ENCODE measurements at places on chromosomes 7 and 10.

DNA sequence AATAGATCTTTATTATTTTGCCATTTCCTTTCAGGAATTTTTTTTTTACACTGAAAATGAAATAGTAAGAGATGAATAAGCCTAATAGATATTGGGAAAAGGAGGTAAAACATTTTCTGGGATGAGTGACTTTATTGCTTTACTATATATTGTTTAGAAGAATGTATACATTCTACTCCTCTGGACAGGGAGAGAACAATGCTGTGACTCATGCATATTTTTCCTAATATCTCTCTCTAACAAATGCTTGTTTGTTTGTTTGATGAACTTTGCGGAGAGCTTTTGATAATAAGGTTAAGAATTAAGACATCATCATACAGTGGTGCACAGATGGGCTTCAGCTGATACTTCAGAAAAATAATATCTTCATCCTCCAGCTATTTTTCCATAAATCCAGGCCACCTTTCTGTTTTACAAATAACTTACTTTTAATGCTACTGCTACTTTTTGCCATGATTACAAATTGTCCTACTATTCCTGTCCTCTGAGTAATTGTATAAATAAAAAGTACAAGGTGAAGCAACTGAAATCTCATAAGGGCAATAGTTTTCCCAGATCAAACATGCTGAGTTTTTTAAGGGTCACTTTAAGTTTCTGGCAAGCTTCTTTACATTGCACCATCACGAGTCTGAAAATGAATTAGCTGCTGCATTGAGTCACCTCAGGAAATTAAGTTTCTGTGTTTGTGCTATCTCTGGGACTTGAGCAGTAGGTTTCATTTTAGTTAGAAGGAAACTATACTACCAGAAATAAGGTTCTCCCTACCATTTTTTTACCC lies 207.3 kb upstream of the POT1 start:
- no peak for DNase-seq

DNA sequence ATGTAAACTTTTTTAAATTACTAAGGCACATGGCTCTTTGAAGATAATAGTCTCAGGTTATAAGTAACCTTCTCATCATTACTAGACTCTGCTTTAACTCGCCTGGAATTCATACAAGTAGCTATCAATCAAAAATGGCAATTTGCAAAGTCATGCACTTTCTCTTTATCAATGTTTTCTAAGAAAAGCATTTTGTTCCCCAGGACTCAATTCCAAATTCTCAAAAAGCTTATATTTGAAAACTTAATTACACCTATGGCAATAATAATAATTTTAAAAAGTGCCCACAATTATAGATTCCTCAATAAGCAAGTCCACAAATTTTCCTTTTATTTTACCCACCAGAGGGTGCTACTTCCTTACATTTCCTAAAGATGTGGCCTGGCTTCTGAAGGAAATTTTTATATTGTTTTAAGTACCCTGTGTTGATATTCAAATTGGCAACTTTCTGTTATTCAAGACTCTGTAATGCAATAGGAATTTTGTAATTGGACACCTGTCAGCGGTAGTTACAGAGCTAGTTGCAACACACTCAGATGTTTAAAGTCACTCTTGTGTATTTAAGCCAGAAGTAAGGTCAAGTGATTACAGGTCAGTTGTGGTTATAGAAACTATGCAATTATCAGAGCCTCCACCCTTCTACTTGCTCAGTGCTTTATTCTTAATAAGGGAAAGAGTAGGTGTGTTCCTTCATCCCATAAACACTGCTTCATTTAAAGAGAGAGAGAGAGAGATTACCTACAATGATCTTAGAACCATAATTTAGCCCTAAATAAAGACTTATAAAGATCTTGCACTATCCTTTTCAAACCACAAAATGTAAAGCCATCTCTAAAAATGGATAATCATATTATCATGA lies 47.1 kb upstream of the HYAL4 start:
- DNase-seq = no peak

GRCh38 chr10:112593023-112593422 lies 146.0 kb downstream of the VTI1A start:
- DNase-seq = no peak

DNA sequence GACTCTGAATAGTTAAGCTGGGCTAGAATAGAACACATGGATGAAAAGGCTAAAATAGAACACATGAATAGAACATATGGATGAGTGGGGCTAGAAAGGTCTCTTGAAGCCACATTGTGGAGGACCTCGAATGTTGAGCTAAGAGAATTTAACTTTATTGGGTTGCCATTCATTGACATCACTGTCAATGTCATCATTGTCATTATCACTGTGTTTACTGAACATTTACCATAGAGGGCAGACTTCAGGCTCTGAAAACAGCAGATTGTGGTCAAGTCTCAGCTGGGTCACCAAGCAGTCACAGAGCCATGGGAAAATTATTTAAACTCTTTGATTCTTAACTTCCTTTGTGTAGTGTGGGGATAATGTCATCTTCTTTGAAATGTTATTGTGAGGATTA lies 80.4 kb downstream of the WDFY4 start:
- no peak for DNase-seq

- DNase-seq = no peak
Observed at GRCh38 chr10:34861293-34862021, 46.4 kb upstream of the PARD3 start.

DNA sequence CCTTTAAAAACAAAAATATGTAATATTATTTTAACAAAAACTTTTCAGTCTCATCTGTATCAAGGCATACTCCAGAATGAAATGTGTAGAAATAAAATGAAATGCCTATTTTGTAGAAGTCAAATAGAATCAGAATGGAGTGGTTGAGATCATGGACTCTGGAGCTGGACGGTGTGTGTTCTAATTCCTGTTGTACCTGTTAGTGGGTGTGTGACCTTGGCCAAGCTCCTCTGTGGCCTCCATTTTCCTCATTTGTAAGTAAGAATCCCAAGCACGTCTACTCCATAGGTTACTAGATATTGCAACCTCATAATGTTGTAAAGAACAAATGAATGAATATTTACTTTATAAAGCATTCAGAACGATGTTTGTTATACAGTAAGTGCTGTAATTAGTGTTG lies 74.9 kb downstream of the HDAC9 start:
- no peak for DNase-seq

GRCh38 chr10:98469001-98469931 lies 22.5 kb upstream of the HPS1 start:
- no peak for DNase-seq

- no peak for DNase-seq
Observed at GRCh38 chr7:144063710-144064109, 5.9 kb upstream of the OR2A25 start.

GRCh38 chr10:36675458-36675880 lies 449.9 kb upstream of the ANKRD30A start:
- DNase-seq = no peak

DNA sequence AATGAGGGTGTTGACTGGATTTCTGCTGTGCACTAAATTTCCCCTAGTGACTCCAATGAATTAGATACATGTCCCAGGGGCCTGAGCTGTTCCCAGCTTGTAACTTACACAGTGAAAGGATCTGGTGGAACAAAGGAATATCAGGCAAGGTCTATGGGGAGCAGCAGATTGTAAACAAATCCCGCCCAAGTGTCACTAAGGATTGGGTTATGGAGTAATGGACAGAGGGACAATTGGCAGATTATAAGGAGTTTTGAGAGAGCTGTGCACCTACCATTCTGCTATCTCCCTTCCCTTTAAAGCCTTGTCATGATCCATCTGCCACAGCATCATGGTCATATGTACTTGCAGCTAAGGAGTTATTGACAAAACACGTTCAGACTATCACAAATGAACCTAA lies 183.0 kb downstream of the RAB11FIP2 start:
- DNase-seq = no peak

DNA sequence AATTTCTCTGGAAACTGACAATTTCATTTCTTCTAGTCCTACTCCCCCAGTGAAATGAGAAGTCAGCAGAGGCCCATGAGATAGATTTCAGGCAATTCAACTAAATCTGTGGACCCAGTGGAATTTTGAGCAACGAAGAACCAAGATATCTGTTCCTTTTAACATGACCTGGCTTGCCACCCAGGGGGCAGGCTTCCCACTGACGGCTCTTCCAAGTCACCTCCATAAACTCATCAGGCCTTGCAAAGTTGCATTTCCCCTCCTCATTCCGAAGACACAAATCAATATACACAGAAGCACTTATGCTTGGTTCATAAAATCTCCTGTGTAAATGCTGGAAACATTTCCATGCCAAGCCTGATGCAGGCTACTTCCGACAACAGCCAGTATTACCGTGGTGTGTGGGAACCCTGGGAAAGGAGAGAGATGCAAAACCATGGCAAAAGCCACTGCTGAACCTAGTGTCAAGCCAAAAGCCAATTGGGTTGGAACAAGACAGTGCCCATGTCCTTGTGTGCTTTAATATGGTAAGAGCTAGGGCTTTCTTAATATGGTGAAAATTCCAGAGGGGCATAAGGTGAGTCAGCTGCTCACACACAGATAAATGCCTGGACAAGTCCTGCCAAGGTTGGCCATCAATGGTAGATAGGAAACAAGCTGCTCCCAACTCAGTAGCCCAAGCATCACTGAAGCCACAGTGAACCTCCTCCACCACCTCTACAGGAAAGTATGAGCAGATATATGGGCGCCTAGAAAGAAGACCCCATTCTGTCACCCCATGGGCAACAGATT lies 1.6 kb downstream of the FRMD4A start:
- no peak for DNase-seq

GRCh38 chr10:130769146-130770017 lies 542.1 kb downstream of the TCERG1L start:
- DNase-seq = no peak

GRCh38 chr10:79073784-79074432 lies 5.1 kb downstream of the ZMIZ1 start:
- DNase-seq = no peak

- DNase-seq = no peak
Observed at GRCh38 chr7:41449286-41449685, 253.6 kb downstream of the INHBA start.

DNA sequence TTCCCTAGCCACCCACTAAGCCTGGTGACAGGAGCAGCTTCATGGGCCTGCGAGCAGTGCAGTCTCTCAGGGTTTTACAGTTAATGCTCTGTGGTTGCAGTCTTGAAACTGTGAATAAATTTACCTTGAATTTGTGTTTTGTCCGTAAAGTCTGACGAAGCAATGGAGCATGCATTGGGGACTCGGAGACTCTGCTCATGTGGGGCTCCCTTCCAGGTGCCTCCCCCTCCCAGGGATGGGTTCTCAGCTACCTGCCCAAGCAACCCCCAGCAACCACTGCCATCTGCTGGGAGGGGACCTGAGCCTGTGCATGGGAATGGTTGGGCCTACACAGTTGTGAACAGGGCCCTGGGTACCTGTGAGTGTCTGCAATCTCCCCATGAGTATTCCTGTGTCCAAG lies 36.3 kb upstream of the IKZF1 start:
- DNase-seq = no peak

DNA sequence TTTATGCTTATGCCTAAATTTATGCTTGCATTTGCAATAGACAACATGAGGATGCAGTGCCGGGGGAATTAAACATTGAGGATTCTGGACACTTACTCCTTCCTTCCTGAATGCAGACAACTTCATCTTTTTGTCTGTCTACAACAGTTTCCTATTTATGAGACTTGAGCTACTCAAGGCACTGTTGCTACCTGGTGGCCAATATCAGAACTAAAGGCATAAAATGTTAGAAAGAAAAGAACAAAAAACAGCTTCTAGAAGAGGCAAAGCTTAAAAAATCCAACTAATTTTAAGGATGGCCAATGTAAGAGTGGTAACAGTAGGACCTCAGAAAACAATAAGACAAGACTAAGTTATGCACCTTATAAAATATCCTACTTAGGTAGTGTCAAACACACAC lies 144.5 kb upstream of the PTN start:
- no peak for DNase-seq

- DNase-seq = no peak
Observed at GRCh38 chr7:48171202-48171601, at the start of gene ABCA13. Gene ABCA13, plus strand, starts transcription at chr7:48171458. Its CDS starts 26 bp downstream, at chr7:48171484.

DNA sequence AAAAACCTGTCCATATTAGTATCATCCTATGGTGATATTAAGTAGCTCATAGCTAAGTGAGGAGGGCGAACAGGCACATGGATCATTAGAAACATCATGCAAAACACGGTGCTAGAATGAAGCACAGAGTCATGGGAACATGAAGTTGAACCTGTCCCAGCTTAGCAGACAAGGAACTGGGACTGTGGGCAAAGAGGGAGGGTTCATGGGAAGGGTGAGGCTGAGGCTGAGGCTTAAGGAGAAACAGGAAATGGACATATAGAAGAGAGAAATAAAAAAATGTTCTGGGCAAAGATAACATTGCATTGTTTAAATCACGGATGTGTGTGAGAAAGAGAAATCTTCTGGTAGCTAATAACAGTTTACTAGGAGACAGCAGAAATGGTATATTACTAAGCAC lies 708.1 kb downstream of the GRID1 start:
- DNase-seq = no peak

GRCh38 chr10:120610791-120611190 lies 153.8 kb downstream of the PLPP4 start:
- no peak for DNase-seq

DNA sequence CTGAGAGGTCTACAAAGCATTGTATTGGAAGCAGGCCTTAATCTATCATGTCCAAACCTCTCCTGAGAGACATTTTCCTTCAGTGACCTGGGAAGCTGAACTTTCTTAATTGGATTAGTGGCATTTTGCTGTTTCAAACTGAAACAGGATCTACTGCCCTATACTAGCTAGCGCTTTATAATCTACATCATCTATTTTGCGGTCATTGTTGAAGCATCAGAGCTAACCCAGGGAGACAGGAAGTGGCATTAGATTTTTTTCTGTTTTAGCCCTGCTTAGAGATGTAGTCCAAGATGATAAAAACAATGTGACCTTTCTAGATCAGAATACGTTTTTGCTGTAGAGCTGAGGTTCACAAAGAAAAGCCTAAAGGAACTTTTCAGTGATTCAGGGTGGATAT lies 147.4 kb upstream of the AGR3 start:
- no peak for DNase-seq

- no peak for DNase-seq
Observed at GRCh38 chr10:116712989-116713543, 29.3 kb downstream of the HSPA12A start.

DNA sequence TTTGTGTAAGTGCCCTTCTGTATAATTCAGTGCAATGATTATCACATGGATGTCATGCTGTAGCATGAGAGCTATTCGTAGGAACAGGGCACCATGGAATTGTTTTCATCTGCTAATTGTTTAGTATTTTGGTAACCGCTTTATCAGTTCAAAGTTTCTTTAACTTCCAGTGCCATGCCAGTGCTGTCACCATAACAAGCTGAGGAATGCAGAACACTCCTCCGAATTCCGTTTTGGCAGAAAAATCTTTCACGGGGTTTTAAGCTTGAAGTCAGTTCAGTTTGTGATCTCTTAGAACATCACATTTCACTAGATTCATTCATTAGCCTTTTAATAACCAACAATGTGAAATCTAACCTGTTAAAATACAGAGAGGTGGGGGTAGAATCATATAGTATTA lies 117.2 kb upstream of the SEMA3C start:
- no peak for DNase-seq

GRCh38 chr10:102266670-102267069 lies 21.3 kb downstream of the GBF1 start:
- no peak for DNase-seq

DNA sequence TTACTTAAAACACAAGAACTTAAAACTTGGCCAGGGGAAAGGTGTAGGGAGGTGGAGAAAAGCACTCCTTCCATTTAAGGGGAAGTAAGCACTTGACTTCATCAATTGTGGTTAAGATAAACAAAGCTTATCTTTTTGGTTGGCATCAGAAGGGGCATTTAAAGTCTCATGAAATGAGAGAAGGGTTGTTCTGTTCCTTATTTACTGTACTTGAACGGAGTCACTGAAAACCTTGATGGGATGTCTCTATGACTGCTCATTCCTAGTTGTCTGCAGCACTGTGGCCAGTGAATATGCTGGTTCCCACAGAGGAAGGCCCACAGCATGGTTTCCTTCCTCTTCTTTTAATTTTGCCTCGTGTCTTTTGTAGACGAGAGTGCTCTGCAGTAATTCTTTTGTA lies 229.3 kb downstream of the AUTS2 start:
- DNase-seq = no peak
